ENCODE measurements at places on chromosomes 5 and 9. TPM values are rescaled to one million over a fixed set of nuclear protein-coding genes. Genes with fewer than 3 reads are reported as not detected.

The RNF130 gene
- 62.8 TPM for total RNA-seq

The PCDHB13 gene
- 1.8 TPM for total RNA-seq

The MAP1B gene
- total RNA-seq: 46.3 TPM

The CERCAM gene
- 7.5 TPM for total RNA-seq

The OTP gene
- total RNA-seq: not detected

The CBY3 gene
- total RNA-seq: not detected

- no peak for DNase-seq
Measured at GRCh38 chr9:82148901-82149461, 160.4 kb downstream of the SPATA31D1 start.

GRCh38 chr5:122661496-122662180 is 113.2 kb upstream of the SNX2 start:
- DNase-seq: no peak

DNA sequence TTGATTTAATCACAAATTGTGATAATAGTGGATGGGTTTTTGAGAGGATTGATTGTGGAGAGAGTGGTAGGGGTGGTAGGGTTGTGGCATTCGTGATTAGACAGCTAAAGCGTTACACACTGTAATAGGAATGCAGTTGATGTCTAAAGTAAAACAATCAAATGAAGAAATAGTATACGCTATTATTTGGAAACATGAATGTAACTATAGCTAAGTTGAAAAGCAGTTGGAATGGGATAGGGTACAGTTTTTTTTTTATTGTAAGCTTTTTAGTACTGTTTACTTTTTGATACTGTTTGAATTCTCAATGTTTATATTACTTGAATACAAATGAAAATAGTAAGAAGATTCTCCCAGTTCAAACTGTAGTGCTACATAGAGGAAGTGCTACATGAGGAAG is 51.8 kb downstream of the RANBP17 start:
- DNase-seq: no peak

- peak; percentile 77 for DNase-seq
Measured at GRCh38 chr5:135398160-135398854, 724 bp downstream of the MACROH2A1 start.

DNA sequence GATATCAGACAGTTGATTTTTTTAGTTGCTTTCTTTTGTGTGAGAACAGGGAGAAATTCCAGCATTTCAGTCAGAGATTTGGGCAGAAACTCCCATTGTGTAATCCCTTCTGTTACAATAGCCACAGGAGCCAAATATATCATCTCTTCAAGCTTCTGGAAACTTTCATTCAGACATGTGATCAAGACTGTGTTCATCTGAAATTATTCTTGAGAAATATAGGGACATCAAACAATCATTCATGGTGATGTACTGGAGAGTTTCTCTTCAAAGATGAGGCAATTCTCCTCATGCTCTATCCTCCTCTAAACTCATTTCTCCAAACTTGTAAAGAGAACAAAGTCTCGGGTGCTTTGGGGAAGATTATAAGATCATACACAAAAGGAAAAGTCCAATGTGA is 35.2 kb upstream of the CSNK1G3 start:
- no peak for DNase-seq

DNA sequence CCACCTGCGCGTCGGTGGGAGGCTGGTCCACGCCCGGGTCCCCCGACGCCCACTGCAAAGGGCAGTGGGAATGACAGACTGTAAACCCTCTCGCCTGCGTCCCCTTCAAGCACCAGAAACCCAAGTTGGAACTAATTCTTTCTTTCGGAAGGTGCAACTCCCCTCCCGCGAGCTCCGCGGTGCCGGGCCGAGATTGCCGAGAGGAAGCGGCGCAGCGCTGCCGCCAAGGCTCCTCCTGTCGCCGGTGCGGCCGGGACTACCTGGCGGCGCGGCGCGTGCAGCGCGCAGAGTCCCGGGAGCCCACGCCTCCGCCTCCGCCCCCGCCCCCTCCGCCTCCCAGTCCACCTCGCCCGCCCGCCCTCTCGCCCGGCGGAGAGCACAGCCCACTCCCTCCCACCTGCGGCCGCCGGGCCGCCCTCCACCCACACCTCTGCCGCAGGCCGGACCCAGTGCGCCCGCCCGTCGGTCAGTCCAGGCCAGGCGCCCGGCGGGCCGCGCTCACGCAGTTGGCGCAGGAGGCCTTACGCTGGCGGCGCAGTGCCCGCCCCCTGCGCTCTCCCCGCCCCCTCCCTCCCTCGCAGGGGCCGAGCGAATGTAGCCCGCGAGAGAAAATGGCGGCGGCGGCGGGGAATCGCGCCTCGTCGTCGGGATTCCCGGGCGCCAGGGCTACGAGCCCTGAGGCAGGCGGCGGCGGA is at the start of gene MAP3K1:
MAP3K1 (plus strand) TSS at position 587 of the 695 bp plus-strand sequence; CDS start at position 612, 25 bp downstream.
- peak; percentile 92 for DNase-seq

DNA sequence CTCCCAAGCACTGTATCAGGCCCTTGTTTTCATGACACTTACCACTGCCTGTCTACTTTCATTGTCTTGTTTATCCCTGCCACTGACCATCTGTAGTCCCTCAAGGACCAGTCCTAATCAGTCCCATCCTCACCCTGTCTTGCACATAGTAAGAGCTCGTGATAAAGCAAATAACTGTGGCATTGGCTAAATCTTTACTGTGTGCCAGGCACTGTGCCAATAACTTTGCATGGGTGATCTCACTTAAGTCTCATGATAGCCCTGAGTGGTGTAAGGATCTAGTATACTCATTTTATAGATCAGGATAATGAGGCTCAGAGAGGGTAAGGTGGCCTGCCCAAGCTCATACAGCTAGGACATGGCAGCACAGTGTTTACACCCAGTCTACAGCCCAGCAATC is 5.6 kb downstream of the CDX1 start:
- DNase-seq: no peak
